WERI-Rb-1 (cell line): ENCODE measurements at places on chromosomes 2 and 18.
A peak's percentile ranks its signal among the peaks of the same experiment; 100 is the strongest.

DNA sequence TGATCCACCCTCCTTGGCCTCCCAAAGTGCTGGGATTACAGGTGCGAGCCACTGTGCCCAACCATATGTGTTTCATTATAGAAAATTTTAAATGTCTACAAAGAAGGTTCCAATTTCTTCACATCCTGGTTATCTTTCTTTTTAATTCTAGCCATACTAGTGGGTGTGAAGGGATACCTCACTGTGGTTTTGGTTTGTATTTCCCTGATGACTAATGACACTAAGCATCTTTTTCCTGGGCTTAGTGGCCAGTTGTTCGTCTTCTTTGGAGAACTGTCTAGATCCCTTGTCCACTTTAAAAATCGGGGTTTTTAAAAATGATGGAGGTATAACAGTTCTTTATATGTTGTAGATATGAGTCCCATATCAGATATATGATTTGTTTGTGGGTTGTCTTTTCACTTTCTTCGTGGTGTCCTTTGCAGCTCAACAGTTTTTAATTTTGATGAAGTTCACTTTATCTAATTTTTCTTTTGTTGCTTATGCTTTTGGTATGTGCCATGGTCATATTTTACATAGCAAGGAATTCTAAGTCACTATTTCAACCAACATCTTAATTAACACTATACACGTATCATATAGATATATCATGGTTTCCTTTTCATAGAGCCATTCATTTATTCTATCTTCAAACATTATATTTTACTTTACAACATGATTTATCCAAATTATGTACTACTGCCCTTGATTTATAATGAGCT is 135.0 kb upstream of the RIOK3 start:
- no peak for DNase-seq

DNA sequence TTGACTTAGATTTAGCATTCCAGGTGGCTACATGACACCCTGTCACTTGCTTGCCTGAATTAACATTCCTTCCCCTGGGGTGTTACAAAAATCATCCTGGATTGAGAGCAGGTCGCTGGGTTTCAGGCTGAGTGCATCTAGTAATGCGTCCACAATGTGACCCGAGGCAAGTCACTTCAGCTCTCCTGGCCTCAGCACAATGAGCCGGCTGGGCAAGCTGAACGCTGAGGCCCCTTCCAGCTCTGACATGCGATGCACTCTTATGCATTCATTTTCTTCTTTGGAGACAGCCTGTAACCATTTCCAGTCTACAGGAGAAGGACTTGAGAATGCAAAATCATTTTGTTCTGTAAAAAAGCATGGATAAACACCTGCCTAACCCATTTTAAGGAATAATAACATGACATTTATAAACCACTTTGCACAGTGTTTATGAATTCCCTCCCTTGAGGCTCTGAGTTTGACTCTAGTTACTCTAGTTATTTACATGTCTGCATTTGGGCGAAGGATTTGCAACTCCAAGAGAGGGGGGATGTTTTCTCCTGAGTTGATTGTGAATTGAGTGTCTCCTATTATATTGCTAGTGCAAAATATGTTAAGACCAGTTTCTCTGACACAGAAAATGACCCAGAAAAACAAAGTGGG is 63.0 kb upstream of the CPO start:
- DNase-seq: no peak

GRCh38 chr2:199883474-199884212 is 27.4 kb upstream of the C2orf69 start:
- no peak for DNase-seq

DNA sequence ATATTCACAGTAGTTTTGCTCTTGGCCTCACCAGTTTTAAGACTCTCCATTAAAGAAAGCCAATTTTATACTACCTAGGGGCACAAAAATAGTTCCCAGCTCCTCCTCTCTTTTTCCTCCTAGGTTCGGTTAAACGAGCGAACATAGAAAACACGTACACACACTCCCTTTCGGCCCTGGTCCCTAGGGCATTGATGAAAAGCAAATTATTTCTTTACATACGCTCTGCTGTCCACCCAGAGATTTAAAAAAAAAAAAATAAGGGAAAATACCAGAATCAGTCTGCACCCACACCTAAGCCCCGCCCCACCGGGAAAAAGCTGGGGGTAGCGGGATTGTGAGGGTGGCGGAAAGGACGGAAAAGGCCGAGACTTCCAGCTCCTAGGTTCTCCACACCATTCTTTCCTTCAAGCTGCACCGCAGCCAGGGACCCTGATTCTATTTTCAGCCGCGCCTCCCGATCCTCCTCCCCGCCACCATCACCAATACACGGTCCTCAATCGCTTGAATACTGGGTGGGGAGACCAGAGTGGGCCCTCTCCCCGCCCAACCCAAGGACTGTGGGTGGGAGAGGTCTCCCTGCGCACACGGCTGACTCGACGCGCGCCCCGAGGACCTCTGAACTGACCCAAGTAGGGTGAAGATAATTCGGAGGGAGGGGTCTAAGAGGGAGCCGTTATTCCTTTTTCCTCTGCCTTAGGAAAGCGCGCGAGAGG is 769 bp downstream of the ATF2 start:
- DNase-seq: peak; percentile 41

DNA sequence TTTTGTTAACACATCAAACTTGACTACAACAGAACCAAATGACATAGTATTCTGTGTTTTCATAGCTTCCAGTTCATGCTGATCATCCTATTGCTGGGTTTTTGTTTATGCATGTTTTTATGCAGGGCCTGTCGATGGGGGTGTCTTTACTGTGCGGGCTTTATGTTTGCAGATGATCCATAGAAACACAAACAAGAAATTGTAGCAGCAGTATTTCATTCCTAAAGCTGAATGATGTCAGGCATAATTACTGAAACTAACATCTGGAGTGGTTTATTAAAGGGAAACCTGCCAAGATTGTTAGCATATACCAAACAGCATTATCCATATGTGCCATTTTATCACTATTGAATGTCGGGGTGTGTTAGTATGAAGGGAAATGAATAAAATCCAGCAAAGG is 129.7 kb downstream of the PTPRM start:
- no peak for DNase-seq

DNA sequence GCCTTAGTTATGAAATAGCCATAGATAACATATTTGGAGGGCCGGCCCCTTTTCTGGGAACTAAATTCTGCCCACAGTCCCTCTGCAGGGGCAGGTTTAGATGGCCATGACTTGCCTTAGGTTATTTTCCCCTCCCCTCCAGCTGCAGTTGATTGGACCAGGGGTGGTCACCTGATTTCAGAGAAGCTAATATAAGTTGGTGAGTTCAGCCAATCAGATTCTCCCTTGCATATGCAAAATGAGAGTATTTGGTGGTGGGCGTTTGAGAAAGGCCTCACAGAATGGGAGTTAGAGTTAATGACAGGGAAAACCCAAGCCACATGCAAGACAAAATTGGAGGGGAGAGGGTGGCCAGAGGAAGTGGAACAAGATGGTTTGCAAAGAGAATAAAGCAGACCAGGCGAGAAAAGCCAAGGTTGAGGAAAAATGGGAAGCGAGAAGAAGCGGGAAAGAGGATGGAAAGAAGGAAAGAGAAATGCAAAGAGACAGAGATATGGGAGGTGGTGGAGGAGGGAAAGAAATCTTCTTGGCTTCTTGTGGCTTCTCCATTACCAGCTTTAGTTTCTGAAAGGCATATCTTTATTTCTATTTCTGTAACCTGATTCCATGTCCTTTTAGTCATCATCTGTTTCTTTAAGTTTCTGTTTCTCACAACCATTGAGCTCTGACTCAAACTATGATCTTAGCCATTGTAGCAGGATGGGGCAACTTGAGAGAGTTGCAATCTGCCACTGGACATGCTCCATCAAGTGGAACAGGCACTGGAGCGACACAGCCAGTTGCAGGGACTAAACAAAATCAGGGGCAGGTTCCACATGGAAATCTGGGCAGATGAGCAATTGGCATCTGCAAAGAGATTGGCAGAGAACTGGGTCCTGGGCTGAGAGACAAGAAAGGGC is 108.1 kb upstream of the SIX3 start:
- no peak for DNase-seq

GRCh38 chr2:127106457-127106990 is 430 bp downstream of the BIN1 start:
- DNase-seq: no peak

DNA sequence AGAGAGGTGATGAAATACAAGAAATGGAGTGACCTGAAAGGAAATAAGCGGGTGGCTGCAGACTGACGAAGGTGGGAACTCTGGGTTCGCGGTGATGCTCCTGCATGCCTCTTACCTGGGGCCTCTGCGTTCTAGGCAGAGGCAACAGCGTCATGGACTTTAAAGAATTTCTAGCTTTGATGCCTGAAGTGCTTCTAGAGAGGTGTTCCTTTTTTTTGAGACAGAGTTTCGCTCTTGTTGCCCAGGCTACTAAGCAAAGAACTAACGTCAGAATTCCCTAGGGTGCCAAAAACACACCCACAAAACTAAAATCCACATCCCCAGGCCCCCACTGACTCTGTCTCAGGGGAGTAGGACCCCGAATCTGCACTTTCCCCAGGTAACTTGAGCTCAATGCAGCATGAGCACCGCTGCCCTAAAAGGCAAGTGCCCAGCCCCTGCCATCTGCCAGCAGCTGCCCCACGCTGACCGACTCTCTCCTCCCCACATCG is 110.5 kb upstream of the ID2 start:
- no peak for DNase-seq

DNA sequence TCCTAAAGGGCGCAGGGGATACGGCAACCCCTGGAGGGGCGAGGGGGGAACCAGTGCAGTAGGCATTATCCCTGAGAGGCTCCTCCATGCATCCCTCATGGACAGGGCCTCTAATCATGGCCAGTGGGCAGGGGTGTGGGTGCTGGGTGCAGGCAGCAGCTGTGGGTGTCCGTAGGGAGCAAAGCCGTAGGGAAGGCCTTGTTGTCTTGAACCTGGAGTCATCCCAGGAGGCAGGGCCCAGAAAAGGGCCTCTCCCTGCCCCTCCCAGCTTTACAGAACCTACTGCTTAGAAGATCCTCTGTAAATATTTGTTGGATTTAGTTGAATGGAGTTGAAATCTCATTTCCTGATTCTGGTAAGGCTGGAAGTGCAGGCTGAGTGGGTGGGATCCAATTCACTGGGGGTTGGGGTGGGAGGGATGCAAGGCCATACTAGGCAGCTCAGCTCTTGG is 207.0 kb upstream of the HAAO start:
- no peak for DNase-seq

GRCh38 chr2:55327470-55328230 is 58.6 kb upstream of the MTIF2 start:
- DNase-seq: no peak

DNA sequence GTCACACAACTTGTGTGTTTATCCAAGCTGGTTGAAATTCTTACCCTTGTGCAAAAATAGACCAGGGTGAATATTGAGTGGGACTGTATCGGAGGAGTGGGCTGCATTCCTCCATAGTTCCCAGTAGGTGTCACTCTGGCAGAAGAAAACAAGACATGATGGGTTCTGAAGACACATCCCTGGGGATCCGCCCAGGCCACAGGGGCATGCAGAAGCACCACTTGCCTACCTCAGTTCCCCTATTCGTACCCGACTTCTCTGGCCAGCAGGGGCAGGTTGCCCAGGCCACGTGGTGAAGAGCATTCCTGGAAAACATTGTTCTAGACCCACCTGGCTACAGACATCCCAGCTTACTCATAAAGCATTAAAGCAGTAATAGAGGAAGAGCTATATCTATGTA is 168.2 kb downstream of the FAM210A start:
- DNase-seq: peak; percentile 52
